ENCODE measurements at places on chromosomes 11 and 22.

DNA sequence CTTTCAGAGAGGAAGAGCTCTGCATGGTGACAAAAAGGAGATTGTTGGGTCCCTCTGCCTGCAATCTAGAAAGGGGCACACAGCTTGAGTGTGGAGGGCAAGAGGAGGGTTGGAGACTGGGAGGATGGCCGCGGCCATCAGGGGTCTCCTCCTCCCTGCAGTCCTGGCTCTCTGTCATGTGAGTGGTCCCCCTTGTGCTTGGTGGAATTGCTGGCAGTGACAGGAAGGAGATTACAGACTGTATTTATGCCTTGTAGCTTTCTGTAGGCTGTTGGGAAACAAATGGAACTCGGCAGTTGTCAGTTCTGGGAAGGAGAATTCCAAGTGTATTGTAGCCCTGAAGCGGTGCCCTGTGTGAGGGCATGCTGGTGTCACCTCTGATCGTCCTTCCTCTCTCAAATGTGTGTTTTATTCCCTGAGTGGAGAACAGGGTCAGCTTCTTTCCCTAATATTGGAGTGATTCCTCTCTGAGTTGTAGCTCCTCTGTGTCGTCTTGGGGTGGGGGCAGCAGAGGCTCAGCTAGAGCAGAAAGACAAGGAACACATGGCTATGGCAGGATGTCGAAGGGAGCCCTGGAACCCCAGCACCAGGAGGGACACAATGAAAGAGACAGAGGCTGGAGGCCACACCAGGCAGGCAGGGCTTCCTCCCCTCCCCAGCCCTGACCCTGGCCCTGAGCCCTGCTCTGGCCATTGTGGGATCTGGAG, 163.1 kb downstream of the PKNOX2 start:
- DNase-seq = no peak

- no peak for DNase-seq
Observed at GRCh38 chr11:28146123-28146751, 38.0 kb downstream of the METTL15 start.

GRCh38 chr11:28922386-28922981, 814.3 kb downstream of the METTL15 start:
- no peak for DNase-seq

GRCh38 chr11:128302425-128303186, 284.8 kb downstream of the ETS1 start:
- DNase-seq = no peak

GRCh38 chr11:118314988-118315411, 10.5 kb downstream of the CD3E start:
- no peak for DNase-seq

DNA sequence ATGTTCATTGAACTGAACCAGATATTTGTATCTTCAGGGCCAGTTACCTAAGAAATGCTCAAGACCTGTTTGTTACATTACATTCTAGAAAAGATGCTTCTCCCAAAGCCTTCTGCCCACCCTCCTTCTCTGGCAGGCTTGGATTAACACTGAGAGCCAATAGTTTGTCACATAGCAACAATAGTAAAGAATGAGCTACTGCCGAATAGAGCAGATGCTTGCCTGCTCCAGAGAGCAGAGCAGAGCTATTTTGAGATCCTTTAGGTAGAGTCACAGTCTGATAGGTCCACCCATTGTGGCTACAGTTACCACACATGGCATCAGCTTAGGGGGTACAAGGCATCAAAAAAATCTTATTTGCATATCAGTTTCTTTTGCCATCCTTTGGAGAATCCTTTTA, 13.5 kb upstream of the EP300 start:
- DNase-seq = no peak

DNA sequence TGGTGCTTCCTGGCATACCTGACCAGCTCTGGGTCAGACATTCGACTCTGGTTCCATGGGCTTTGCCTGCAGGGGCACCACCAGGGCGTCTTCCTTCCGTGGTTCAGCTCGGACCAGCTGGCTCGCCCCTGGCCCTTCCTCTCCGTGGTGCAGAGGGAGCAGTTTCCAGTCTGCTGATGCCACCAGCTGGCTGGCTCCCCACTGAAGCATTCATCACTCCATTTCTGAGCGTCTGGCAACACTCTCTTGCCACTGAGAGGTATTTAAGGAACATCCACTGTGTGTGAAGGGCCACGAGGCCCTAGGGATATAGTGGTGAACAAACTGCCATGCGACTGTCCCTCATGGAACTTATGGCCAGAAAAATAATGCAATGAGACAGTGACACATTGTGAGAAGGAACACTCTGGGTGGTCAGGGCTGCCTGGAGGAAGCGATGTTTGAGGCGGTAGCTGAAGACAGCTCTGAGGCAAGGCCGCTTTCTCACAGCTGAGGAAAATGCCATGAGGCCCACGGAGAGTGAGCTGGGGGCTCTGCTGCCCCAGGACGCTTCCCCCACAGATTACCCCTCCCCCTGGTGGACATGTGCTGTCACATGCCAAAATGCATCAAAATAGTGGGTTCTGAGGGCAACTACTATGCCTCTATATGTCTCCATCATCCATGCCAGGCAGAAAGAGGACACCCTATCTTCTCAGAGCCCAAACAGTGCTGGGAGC, 44.9 kb upstream of the ARFGAP3 start:
- no peak for DNase-seq

DNA sequence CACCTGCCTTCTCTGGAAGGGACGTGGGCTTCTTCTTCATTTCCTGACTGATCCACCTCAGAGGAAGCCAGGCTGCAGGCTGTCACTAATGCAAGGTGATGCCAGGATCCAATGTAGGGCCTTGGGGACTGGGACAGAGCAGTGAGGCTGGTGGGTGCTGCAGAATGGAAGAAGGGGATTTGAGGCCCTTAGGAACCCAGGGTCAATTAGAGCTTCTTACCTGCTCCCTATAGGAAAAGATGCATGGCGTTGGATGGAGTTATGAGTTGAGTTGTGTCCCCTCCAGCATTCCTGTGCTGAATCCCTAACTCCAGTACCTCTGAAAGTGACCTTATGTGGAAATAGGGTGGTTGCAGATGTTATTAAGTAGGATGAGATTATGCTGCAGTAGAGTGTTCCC, 190.4 kb downstream of the MIAT start:
- no peak for DNase-seq

Data from GDM1 (cell line).